ENCODE measurements at places on chromosomes 12 and 14.

DNA sequence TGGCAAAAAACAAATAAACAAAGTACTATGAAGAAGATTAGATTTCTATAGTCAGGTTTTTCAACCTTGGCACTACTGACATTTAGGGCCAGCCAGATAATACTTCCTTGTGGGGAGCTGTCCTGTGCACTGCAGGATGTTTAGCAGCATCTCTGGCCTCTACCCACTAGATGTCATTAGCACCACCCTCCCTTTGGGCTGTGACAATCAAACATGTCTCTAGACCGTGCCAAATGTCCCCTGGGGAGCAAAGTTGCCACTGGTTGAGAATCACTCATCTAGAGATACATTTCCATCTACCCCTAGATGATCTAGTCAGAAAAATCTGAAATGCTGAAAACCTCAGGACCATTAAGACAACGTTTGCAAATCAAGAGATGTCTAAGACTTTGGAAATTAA, 29.9 kb downstream of the SRRM4 start:
- DNase-seq = no peak

GRCh38 chr14:50085570-50086320, 30.6 kb downstream of the VCPKMT start:
- DNase-seq = no peak

DNA sequence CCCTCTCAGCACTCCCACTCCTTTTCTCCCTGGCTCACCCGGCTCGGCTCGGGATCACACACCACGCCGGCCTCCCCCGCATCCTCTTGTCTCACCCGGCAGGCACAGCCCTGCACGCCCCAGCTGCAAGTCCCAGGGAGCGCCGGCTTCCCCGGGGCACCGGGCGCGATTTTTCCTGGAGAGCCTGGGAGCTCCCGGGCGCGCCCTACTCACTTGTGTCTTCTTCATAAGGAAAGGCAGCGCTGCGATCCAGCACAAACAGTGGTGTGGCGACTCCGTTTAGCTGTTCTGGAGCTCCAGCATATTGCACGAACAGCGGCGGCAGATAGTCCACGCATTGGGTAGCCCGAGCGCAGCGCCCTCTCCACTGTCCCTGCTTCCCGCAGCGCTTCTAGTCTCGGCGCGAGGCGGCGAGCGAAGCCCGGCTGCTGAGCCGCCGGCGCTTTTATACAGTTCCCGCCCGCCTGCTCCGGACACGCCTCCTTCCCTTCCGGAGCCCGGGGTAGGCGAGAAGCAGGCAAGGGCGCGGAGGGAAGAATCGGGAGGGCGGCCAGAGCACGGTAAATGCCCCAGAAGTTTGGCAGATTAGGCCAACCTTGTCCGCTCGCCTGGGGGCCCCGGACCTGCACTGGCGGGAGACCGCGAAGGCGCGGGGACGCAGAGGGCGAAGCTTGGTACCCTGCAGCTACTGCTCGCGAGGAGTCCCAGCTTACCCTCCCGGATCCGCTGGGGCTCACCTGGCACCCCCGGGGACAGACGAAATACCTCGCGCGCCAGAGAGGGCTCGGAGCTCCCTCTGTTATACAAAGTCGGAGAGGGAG, at the start of gene KITLG:
KITLG (minus strand) TSS at position 421 of the 821 bp plus-strand sequence; CDS start at position 228, 193 bp downstream.
- DNase-seq = peak; percentile 50

DNA sequence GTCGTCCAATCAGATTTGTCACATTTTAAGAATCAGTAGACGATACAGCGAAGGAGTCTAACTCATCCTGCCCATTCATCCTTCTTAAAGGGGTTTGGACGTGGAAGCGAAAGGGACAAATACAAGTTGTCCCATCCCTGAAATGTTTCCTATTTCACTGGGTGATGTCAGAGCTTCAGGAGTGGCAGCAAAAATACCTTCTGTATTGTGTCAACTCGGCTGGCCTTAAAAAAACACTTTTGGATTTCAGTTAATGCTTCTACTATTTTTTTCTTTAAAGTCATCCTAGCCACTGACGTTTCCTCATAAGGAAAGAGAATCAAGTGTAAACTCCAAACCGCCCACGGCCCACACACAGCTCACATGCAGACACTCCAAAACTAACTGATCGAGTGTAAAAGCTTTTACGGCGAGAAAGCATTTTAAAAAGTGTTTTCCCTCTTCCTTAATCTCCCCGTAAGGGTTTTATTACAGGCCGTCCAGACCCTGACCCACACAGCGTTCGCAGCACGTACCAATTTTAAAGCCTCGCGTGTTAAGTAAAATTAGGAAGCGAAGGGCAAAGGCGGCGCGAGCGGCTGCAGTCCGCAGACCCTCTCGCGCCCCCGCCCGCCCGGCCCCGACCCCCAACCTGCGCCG, 593 bp downstream of the CFL2 start:
- no peak for DNase-seq

DNA sequence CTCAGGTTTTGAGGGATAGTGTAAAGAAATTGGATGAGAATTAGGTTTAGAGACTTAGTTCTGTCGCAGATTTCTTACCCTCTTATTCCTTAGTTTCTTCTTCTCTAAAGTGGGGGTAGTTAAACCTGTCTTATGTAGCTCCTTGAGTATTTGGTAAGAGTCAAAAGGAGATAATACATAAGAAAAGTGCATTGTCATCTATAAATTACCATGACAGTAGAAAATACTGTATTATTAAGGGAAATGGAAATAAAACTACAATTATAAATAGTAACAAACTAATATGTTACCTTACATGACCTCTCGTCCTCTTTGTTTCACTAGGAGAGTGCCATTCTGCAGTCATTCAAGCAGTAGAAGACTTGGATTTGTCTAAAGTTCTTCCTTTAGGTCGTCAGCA, 49.0 kb downstream of the UTP20 start:
- DNase-seq = no peak

GRCh38 chr12:107318806-107319532, 225.6 kb upstream of the CRY1 start:
- no peak for DNase-seq

DNA sequence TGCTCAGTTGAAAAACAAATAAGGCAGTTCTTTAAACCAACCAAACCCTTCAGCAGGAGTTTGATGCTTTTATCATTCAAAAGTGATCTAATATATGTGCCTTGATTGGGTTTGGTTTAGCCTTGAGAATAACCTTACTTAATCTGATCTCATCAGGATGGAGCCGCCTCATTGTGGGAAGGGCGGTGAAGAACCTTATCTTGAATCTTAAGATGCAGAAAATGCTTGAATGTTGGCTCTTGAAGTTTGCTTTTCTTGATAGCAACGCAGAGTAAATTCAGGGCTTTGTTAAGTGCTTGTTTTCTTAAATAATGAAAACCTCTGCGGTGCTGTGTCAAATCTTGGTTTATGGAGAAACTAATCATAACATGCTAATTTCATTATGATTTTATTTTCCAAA, 138.2 kb downstream of the MON2 start:
- no peak for DNase-seq

DNA sequence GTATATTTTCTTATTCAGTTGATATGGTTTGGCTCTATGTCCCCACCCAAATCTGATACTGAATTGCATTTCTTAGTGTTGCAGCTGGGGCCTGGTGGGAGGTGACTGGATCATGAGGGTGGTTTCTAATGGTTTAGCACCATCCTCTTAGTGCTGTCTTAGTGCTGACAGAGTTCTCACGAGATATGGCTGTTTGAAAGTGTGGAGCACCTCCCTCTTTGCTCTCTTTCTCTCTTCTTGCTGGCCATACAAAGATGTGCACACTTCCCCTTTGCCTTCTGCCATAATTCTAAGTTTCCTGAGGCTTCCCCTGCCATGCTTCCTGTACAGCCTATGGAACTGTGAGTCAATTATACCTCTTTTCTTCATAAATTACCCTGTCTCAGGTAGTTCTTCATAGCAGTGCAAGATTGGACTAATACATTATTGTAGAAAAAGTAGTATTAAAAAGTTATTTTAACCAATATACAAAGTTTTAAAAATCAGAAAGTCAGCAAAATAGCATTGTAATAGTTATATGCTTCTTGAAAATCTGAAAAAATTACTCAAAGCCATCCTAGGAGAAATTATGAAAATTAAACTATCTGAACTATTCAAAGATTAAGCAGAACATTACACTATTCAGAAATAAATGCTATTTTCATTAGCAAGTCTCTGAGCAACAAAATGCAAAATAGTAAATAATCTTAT, 84.1 kb downstream of the PPP1R12A start:
- DNase-seq = no peak

- no peak for DNase-seq
Measured at GRCh38 chr12:12537421-12537820, 25.2 kb downstream of the DUSP16 start.

GRCh38 chr12:69987579-69988091, 162.6 kb downstream of the MYRFL start:
- no peak for DNase-seq

DNA sequence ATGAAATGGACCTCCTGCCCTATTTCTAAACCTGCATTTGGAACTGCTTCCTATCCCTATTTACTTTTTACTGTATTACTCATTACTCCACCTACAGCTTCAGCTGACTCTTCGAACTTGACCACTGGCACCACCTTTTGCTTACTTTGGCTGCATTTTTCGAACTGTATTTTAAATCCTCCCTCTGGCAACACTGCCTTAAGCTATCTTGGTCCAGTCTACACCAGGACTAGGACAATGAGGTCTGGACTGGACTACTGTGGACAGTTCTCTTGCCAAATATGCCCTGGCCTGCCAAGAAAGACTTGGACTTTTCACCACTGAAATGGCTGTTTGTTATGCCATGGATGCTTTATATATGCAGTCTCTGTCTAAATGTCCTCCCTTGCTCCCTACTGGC, 328.1 kb downstream of the BTG1 start:
- no peak for DNase-seq

DNA sequence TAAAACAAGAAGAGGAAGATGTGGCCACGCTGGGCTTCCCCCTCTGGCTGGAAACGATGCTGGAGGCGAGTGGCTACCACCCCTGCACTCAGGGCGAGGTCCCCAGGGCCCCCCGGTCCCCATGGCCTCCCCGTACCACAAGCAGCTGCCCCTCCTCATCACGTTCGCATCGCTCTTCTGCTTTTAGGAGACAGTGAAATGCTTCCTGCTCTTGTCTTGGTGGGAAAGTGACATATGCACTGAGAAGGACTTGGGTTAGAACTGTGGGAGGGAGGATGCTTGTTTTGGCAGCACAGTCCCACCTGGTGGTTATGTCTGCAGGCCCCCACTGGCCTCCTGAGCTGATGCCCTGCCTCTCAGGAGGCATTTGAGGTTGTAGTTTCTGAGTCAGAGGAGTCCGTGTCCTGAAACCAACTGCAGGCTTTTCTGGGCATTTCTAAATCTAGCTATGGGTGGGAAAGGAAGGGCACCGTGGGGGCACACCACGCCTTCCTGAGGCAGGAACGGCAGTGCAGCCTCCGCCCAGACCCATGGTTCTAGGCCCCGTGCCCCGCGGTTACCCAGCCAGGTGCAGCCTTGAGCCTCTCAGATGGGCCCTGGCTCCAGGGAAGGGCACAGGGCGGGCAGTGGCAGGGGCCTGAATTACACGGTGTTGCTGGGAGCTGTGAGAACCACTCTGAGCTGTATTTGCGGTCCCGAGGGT, 139.3 kb downstream of the ADGRD1 start:
- no peak for DNase-seq

DNA sequence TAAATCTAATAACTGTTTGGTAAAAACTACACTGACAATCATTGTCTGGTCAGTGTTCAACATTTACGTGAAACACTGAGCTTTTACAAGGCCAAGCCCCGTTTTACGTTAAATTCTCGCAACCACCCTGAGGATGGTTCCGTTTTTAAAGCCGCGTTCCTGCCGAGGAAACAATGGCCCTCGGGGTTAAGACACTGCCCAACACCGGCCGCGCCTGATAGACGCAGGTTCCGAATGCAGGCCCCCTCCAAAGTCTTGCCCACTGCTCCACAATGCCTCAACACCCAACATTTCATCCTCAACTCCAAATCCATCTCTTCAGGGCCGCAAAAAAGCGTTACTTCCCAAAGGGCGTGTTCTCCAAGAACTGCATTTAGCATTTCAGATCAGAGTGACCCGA, 953 bp upstream of the SNRPF start:
- DNase-seq = no peak

GRCh38 chr12:118034429-118035189, 18.1 kb downstream of the RFC5 start:
- no peak for DNase-seq

GRCh38 chr12:124191966-124192365, 102.9 kb upstream of the RFLNA start:
- DNase-seq = no peak

DNA sequence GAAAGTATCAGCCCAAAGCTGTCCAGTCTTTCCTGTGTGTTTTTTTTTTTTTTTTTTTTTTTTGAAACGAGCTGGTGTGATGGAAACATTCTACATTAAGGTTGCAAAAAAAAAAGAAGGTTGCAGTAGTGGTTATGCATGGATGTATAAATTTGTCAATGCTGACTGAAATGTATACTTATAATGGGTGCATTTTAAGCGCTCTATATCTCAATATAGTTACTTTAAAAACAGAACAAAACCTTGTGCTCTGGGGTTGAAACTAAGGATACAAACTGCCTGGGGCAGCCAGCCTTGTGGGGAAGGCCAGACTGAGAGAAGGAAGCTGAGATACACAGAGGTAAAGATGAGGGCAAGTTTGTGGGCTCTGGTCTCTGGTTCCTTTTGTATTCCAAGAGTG, 87.3 kb upstream of the RMST start:
- no peak for DNase-seq

DNA sequence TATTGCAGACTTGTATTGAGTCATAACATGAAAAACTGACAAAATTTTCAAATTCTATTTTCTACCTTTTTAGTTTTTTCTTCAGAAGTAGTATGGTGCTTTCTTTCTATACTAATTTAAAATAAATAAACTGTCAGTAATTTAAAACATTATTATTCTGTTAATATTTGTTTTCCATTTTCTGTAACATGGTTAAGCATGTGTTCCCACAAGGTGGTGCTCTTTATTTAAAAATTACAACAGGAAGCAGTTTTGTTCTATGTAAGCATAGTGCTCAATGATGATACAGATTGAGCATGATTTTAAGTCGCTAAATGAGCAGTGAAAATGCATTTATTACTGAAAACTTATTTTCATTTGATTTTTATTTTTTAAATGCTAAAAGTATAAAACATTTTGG, 114.6 kb downstream of the PPFIA2 start:
- no peak for DNase-seq

GRCh38 chr12:66014818-66015217, 115.7 kb downstream of the LLPH start:
- no peak for DNase-seq

DNA sequence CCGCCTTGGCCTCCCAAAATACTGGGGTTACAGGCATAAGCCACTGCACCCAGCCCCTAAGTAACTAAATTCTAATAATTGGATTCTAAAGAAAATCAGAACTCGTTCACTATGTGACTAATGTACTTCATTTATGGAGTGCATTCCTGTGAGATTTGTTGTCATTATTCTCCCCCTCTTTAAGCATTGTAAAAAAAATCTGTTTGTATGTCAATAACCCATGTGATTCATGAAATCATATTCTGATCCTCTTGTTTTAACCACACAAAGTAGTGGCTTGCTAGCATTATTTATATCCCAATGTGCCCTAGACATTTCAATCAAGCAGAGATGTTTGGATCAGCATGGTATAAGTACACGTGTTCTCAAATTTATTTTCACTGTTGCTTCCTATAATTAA, 78.2 kb upstream of the OSBPL8 start:
- DNase-seq = no peak

- no peak for DNase-seq
Measured at GRCh38 chr12:57001448-57001906, 4.9 kb downstream of the ZBTB39 start.

GRCh38 chr12:47110011-47110541, 30.3 kb upstream of the AMIGO2 start:
- no peak for DNase-seq

GRCh38 chr12:130994821-130995375, 41.2 kb downstream of the ADGRD1 start:
- no peak for DNase-seq
